ENCODE measurements at places on chromosomes 7 and 10. TPM values are rescaled to one million over a fixed set of nuclear protein-coding genes. Genes with fewer than 3 reads are reported as not detected.

The SLC13A4 gene
- total RNA-seq: not detected

The CLCN1 gene
- total RNA-seq: not detected

The ECHDC3 gene
- 15.3 TPM for total RNA-seq

The SFRP4 gene
- total RNA-seq: not detected

- H3K36me3 ChIP-seq: no peaks in the 10 kb centered on the region
- no peak for DNase-seq
- H3K27ac ChIP-seq: no peak overlapping the region
- no peaks in the 10 kb centered on the region for H3K4me1 ChIP-seq
Observed at GRCh38 chr10:128326251-128326650, 200.0 kb upstream of the MKI67 start.

- H3K4me1 ChIP-seq: peaks cover 3% of the 10 kb centered on the region
- peaks cover 51% of the 10 kb centered on the region for H3K27me3 ChIP-seq
- H3K27ac ChIP-seq: no peak overlapping the region
- H3K36me3 ChIP-seq: no peaks in the 10 kb centered on the region
- DNase-seq: no peak
Observed at GRCh38 chr10:11017000-11017569, 587 bp upstream of the CELF2 start.

- DNase-seq: no peak
- no peak overlapping the region for H3K4me3 ChIP-seq
- H3K4me1 ChIP-seq: no peaks in the 10 kb centered on the region
- H3K36me3 ChIP-seq: no peaks in the 10 kb centered on the region
Observed at GRCh38 chr7:130153211-130153908, 51.8 kb downstream of the TMEM209 start.

GRCh38 chr7:95687759-95688343 lies 84.5 kb upstream of the DYNC1I1 start:
- H3K36me3 ChIP-seq: no peaks in the 10 kb centered on the region
- DNase-seq: peak; percentile 13
- H3K4me1 ChIP-seq: no peaks in the 10 kb centered on the region
- peaks cover 4% of the 10 kb centered on the region for H3K27me3 ChIP-seq
- H3K27ac ChIP-seq: no peak overlapping the region

DNA sequence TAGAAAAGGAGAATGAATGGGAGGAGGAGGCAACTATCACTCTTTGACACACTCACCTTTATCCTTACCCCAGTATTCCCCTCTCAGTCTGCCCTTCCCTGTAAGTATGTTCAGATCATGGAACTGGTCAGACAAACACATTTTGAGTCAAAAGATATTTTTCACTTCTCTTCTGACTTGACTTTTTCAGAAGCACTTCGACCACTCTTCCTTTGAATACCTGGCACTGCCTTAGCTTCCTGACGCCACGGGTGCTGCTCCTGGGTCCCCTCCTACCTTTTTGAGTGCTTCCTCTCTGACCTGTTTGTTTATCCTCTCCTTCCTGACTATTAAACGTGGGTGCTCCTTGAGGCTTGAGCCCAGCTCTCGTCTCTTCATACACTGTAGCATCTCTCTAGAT lies 19.8 kb upstream of the C10orf67 start:
- H3K4me3 ChIP-seq: no peak overlapping the region
- no peak for DNase-seq
- H3K27ac ChIP-seq: no peak overlapping the region
- H3K27me3 ChIP-seq: no peaks in the 10 kb centered on the region
- H3K4me1 ChIP-seq: no peaks in the 10 kb centered on the region
- H3K36me3 ChIP-seq: no peaks in the 10 kb centered on the region

GRCh38 chr7:93575555-93576399 lies 1.3 kb upstream of the CALCR start:
- H3K27me3 ChIP-seq: peaks cover 64% of the 10 kb centered on the region
- no peak overlapping the region for H3K27ac ChIP-seq
- DNase-seq: no peak
- H3K36me3 ChIP-seq: no peaks in the 10 kb centered on the region
- no peaks in the 10 kb centered on the region for H3K4me1 ChIP-seq
- no peak overlapping the region for H3K4me3 ChIP-seq

- no peak for DNase-seq
- no peaks in the 10 kb centered on the region for H3K36me3 ChIP-seq
Observed at GRCh38 chr7:113891828-113892227, 27.0 kb downstream of the PPP1R3A start.

- no peaks in the 10 kb centered on the region for H3K27me3 ChIP-seq
- H3K4me1 ChIP-seq: no peaks in the 10 kb centered on the region
- H3K36me3 ChIP-seq: no peaks in the 10 kb centered on the region
- DNase-seq: no peak
Observed at GRCh38 chr10:105953861-105954260, 1210.6 kb downstream of the SORCS1 start.

- no peak for DNase-seq
- H3K36me3 ChIP-seq: no peaks in the 10 kb centered on the region
- no peak overlapping the region for H3K4me3 ChIP-seq
- H3K4me1 ChIP-seq: no peaks in the 10 kb centered on the region
Observed at GRCh38 chr10:126037946-126038345, 141.6 kb downstream of the FANK1 start.

DNA sequence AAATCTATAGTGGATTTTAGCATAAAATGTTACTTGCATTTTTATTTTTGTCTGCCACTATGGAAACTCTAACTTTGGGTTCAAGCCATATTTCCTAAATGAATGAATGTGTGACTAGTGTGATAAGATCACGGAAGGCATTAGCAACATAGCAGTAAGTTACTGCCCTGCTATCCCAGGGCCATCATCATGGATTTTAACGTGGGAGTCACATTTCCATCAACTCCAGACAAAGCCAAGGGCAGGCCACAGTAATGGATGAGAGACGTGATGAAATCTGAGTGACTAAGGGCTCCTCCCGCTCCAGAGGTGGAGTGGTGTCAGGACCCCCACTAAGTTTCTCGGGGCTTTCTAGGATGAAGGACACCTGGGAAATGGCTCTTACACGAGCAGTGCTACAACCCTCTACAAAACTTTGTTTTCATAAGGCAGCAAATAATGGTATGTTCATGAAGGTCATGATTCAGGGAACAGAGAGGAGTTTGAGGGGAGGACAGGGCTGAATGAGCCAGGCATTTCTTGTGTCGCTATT lies 34.3 kb downstream of the C10orf120 start:
- no peak overlapping the region for H3K4me3 ChIP-seq
- no peaks in the 10 kb centered on the region for H3K36me3 ChIP-seq
- DNase-seq: no peak
- peaks cover 5% of the 10 kb centered on the region for H3K27me3 ChIP-seq

DNA sequence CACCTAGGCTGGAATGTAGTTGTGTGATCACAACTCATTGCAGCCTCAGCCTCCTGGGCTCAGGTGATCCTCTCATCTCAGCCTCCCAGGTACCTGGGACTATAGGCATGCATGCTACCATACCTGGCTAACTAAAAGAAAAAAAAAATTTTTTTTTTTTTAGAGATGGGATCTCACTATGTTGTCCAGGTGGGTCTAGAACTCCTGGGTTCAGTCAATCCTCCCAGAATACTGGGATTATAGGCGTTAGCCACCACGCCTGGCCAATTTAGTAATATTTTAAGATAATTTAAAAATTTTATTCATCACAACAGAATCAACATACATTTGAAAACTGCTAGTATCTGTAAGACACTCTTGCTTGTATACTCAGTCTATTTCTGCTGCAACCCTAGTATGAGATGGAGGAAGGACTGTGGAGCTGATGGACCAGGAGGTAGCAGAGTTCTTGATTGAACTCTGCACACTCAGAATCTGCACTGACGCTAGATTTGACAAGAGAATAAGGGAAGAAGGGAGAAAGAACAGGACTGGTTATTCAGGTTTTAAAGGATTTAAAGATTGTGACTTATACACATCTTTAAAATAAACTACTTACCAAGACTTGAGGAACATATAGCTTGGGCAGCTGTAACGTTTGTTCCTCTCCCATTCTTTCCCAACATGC lies 57.6 kb downstream of the VCL start:
- no peak overlapping the region for H3K4me3 ChIP-seq
- peak overlapping the region; percentile 68 for H3K27ac ChIP-seq
- H3K27me3 ChIP-seq: no peaks in the 10 kb centered on the region
- peaks cover 38% of the 10 kb centered on the region for H3K36me3 ChIP-seq
- no peak for DNase-seq
- H3K4me1 ChIP-seq: peaks cover 26% of the 10 kb centered on the region

DNA sequence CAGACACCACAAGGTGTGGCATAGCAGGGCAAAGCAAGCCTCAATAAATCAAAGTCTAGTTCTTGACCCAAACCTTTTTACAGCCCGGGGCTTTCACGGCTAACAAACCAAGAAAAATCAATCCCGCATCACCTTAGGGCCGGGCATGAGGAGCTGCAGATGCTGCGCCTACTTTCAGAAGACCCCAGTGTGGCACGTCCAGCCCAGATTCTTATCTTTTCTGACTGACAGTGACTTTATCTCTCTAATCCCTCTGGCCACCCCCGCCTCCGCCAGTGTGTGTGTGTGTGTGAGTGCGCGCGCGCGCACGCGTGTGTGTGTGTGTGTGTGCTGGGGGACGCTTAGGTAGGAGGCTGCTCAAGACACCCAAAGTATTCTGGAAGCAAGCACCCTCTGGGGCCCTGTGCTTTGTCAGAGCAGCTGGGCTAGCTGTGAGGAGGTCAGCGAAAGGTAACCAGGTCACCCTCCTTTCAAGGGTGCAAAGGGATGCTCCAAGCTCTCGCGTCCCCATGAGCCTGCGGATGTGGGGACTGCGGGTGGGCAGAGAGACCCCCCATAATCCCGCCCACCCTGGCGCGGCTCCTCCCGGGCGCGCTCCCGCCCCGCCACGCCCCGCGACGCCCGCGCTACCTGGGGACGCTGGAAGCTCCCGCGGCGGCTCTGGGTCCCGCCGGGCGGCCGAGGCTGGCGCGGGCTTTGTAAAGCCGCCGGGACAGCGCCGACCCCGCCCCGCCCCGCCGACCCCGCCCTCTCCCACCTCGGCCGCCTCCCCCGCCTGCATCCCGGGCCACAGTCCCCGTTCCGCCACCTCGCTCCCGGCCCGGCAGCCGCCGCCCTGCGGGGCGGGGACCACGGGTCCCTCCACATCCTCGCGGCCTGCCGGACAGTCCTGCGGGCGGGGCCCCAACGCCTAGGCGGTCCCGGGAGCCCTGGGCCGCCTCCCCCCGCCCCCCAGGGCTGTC lies 57.1 kb upstream of the RHOBTB1 start:
- no peaks in the 10 kb centered on the region for H3K36me3 ChIP-seq
- H3K4me3 ChIP-seq: peak overlapping the region; percentile 46
- H3K27me3 ChIP-seq: no peaks in the 10 kb centered on the region
- DNase-seq: no peak

- no peak overlapping the region for H3K27ac ChIP-seq
- no peak overlapping the region for H3K4me3 ChIP-seq
- H3K27me3 ChIP-seq: no peaks in the 10 kb centered on the region
- no peak for DNase-seq
Observed at GRCh38 chr10:77936697-77937567, 10.4 kb upstream of the DLG5 start.

DNA sequence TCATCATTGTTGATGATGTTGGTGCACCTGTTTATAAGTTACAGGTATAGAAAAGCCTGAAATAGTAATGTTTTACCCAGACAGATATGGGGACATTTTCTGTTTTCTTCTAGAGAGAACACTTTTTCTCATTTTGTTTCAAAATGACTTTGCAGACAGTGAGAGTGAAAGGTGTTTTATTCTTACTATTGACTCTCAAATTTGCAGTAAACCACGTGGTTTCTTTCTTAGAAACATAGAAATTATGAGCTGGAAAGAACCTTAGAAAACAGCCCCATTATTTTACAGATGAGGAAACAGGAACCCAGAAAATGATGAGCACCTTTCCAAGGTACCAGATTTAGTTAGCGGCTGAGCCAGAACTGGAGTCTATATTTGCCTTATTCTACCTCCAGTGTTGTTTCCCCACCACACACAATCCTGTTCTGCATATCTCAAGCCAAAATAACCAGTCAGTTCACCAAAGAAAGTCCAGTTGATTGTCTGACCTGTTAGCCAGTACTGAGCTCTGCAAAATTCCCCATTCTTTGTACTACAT lies 138.9 kb upstream of the AHR start:
- no peaks in the 10 kb centered on the region for H3K4me1 ChIP-seq
- no peak overlapping the region for H3K27ac ChIP-seq
- no peak for DNase-seq
- no peaks in the 10 kb centered on the region for H3K36me3 ChIP-seq
- H3K4me3 ChIP-seq: no peak overlapping the region
- H3K27me3 ChIP-seq: no peaks in the 10 kb centered on the region

- H3K4me1 ChIP-seq: no peaks in the 10 kb centered on the region
- no peak overlapping the region for H3K27ac ChIP-seq
- H3K27me3 ChIP-seq: 0 out of 2 replicates have a peak, but pooled peaks cover 2% of the 10 kb centered on the region
- no peak for DNase-seq
- no peaks in the 10 kb centered on the region for H3K36me3 ChIP-seq
- no peak overlapping the region for H3K4me3 ChIP-seq
Observed at GRCh38 chr7:155188821-155189581, 108.7 kb upstream of the INSIG1 start.

- H3K27ac ChIP-seq: peak overlapping the region; percentile 47
- DNase-seq: peak; percentile 47
- H3K4me1 ChIP-seq: peaks cover 12% of the 10 kb centered on the region
- peaks cover 15% of the 10 kb centered on the region for H3K36me3 ChIP-seq
- H3K27me3 ChIP-seq: no peaks in the 10 kb centered on the region
Observed at GRCh38 chr7:23106057-23106822, 655 bp downstream of the KLHL7 start.

DNA sequence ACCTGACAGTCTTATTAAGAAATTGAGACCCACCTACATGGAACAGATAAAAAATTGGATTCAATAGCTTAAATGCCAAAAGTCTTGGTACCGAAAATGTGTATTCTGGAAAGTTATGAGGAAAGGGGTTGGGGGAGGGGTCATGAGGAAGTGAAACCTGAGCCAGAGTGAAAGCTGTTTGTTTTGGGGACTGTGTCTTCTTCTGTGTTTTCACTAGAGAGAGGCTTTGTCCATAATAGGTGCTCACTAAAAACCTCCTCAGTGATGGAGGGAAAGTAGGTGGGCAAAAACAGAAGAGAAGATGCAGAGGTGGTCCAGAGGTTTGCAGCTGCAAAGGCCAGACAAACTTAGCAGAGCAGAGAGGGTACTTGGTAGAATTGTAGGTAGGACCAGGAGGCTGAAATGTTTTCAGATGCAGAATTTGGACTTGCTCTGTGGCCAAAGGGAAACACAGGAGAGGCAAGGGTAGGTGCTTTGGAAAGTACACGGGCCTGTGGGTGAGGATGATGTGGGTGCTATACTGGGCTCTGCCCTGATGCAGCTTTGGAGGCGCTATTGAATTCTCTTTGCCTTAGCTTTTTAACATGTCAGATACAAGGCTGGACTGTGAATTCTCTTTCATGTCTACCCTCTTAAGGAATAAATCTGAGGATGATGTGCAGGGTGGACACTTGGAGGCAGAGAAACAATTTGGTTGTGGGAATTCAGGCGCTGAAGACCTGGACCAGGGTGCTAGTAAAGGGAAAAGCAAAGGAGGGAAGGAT lies 254.6 kb downstream of the PTEN start:
- no peaks in the 10 kb centered on the region for H3K36me3 ChIP-seq
- H3K4me1 ChIP-seq: peaks cover 42% of the 10 kb centered on the region
- no peak overlapping the region for H3K4me3 ChIP-seq
- no peak overlapping the region for H3K27ac ChIP-seq
- no peak for DNase-seq

DNA sequence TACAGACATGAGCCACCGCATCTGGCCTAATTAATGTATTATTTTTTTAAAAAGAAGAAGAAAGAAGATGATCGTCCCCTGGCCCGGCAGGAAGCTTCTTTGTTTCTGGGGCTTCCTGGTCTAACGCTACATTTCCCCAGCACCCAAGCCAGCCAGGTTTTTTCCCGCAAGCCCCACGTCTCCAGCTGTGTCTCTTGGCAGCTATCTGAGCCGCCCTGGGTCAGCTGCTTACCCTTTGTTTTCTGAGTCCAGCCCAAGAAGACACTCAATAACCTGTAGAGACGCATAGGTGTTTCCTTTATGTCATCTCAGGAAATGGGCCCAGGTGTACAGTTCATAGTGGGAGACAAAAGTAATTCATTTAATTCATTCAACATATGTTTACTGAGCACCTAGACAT lies 110.2 kb downstream of the MTPAP start:
- H3K4me3 ChIP-seq: no peak overlapping the region
- no peaks in the 10 kb centered on the region for H3K27me3 ChIP-seq
- H3K36me3 ChIP-seq: no peaks in the 10 kb centered on the region

Measured in SJSA1 (cell line).